ENCODE measurements at places on chromosomes 2 and 18.

- DNase-seq, result no peak
Observed at GRCh38 chr18:9531791-9532410, 56.6 kb downstream of the RALBP1 start.

- DNase-seq, result peak; percentile 55
Observed at GRCh38 chr2:176553685-176554100, 284.5 kb downstream of the MTX2 start.

- no peak for DNase-seq
Observed at GRCh38 chr2:121202541-121203310, 82.3 kb downstream of the TFCP2L1 start.

- DNase-seq, result no peak
Observed at GRCh38 chr2:46818141-46818621, 97.4 kb downstream of the MCFD2 start.

DNA sequence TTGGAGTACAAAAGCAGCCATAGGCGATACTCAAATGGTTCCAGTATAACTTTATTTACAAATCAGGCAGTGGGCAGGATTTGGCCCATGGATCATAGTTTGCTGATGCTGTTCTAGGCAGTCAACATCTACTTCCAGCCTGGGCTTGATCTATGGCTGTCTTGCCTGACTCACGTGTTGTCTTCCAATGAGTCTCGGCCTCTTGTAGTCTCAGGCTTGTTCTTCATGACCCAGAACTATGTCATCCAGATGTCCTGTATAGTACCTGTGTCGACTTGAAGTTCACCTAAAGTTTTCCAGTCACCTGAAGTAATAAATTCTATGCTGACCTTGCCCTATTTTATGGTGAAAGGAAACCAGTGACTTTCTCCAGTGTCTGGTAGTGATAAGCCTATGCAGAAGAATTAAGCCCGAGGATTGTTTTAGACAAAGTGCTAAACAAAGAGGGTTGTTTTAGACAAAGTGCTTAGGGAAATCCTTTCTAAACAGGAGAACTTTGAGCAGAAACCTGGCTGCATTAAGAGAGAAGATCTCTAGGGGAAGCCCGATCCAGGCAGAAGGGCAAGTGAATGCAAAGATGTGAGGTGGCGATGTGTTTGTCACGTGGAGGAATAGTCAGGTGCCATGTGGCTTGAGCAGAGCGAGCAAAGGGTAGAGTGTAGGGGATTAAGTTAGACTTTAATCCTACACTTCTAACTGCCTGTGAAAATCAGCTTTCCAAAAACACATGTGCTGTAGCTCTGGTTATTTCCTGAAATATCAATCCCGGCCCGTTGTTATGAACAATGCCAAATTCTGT lies 8.5 kb upstream of the THNSL2 start:
- DNase-seq, result no peak

GRCh38 chr2:142536492-142536891 lies 341.0 kb upstream of the KYNU start:
- DNase-seq, result no peak

DNA sequence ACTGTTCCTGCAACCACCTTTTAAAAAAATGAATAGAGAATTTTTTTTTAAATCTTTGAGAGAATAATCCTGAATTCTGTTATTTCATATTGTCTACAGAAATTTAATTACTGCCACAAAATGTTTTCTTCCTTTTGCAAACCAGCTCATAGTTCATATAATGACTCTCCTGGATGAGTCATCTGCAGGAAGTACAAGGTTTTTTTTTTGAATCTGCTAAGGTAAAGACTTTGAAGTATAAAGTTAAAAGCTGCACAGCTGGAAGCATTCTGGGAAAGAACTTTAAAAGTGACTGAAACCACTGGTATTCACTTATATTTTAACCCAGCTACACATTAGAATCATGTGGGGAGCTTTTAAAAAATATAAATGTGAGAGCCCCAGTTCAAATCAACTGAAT lies 25.4 kb downstream of the SESTD1 start:
- DNase-seq, result peak; percentile 30

DNA sequence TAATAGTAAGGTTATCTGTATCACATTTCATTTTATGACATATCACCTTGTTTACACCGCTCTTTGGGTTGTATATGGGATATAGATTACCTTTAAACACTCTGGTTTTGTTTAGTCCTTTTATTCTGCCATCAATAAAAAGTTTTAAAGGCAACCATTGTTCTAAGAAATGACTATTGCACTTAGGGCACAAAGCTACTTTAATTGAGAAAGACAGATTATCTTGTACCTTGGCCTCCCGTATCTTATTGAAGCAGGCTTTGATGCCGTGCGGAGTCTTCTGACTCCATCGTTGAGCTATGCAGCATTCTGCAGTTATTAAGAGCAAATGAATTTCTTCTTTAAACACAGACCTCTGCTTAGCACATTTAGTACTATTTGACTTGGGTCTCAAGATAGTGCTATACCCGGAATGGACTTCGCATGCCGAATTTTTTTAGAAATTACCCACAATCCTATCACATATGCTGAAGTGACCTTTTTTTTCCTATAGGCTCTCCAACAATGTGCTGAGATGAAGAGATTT lies 16.7 kb downstream of the PKDCC start:
- no peak for DNase-seq

DNA sequence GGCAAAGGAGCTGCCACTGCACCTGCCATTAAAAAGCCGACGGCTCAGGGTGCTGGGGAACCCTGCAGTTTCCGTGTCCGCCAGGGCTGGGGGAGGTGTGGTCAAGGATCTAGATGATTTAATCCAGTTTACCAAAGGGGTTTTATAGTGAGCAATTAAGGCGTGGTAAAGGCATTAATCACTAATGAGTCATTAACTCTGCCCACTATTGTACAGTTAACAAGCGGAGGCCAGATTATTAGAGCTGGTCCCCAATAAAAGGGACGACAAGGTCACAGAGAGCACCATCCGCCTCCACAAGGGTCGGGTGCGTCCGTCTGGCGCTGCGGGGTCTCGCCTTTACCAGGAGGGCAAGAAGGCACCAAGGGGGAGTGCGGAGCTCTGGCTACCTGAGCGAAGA lies 9.6 kb downstream of the RAX start:
- no peak for DNase-seq

GRCh38 chr18:70160073-70160678 lies 45.3 kb downstream of the RTTN start:
- DNase-seq, result no peak

- no peak for DNase-seq
Observed at GRCh38 chr2:65220432-65221131, 7.0 kb upstream of the ACTR2 start.

DNA sequence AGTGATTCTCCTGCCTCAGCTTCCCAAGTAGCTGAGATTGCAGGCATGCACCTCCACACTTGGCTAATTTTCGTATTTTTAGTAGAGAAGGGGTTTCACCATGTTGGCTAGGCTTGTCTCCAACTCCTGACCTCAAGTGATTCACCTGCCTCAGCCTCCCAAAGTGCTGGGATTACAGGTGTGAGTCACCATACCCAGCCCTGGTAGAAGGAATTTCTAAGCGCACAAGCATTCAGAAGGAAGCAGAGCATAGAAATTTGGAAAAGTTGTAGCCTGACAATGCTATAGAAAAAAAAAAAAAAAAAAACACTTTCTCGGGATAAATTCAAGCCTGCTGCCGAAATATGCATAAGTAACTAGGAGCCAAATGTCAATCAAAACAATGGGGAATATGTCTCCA lies 249.4 kb downstream of the GRB14 start:
- no peak for DNase-seq

DNA sequence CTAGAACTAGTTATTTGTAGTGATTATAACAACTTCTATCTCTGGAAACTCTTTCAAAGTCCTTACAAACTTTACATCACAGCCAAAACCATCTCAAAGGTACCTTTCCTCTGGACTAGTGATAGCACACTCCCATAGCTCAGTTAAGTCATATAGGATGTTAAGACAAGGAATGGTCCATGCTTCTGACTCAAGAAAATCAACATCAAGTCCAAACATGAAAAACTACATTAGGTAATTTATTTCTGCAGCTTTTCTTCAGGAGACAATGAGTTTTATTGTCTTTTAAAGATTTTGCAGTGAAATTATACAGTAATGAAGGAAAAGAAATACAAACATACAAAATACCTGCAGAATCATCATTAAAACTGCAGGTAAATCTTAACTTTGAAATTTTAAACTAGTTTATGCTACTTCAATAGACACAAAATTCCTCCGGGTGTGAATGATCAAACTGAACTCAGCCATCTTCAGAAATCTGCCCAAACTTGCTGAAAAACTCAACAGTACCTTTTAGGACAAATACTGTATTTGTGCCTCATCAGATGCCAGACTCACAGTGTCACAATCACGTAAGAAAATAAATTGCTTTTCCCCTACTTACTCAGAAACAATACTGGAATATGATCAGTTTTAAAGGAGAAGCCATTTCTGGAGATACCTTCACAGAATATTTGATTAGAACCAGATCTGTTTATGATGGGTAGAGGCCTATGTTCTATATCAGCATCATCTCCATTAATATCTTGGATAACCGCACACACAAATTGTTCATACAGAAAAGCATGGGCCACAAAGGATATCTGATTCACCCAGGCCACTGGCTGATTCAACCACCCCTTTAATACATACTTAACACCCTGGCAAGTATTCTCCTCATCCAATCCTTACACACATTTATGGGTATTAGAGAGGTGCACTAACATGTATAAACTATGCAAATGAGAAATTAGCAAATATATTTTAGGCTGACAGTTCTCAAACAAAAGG lies 2.6 kb downstream of the TMEM131 start:
- peak; percentile 48 for DNase-seq

DNA sequence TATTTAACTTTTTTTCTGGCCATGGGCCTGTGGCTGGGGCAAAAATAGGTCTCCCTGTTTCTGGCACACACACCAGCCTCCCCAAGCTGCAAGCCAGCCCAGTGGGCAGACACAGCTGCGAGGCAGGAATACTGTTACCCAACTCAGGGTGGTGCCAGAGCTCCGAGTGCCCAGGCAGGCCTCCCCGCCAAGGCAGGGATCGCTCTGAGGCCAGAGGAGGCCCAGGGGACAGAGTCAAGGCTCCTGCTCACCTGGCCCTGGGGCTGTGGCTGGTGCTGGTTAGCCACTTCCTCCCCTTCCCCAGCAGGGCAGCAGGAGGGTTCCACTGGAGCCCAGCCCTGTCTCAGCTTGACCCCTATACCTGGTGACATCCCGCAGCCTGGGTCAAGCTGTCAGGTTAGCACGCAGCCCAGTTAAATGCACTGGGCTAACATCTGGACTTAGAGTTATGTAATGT lies 67.1 kb upstream of the EPAS1 start:
- DNase-seq, result no peak

- no peak for DNase-seq
Observed at GRCh38 chr2:1230155-1230893, 182.9 kb upstream of the TPO start.

GRCh38 chr2:163701399-163702195 lies 34.2 kb downstream of the FIGN start:
- no peak for DNase-seq

DNA sequence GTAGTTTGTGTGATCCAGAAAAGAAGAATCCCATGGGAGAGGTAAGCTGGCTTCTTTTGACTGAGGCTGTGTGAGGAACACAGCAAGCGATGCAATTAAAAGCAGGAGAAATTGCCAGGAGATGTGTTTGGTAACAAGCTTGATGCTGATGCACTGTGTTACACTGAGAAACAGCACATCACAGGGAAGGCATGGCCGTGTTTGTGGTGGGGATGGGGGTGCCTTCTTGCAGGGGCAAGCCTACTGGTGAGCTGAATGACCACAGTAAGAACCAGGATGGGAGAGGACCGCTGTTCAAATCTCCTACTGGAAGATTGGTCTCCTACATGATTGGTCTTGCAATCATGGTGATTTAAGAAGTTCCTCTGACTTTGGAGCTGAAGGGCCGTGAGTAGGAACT lies 477.7 kb upstream of the HS6ST1 start:
- DNase-seq, result no peak

DNA sequence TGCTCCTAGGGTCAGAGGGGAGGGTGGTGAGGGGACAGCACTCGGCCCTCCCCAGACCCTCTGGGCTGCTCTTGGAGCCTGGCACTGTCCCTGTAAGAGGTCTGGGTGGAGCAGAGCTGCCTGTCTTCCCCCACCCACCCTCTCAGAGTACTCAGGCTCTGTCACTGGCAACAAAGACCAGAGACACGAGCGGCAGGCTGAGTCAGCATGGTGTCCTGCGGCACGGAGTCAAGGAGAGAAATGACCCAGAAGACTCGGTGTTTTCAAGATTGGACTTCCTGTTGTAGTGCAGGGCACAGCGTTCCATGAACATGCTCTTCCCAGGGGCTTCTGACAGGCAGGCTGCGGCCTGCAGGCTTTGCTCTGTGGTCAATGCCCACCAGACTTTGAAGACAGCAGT lies 19.9 kb downstream of the SIGLEC15 start:
- no peak for DNase-seq

- peak; percentile 87 for DNase-seq
Observed at GRCh38 chr2:40371525-40372282, 80.2 kb downstream of the SLC8A1 start.

GRCh38 chr18:68376926-68377325 lies 338.0 kb downstream of the TMX3 start:
- DNase-seq, result no peak

GRCh38 chr2:174635776-174636404 lies 38.3 kb upstream of the WIPF1 start:
- peak; percentile 71 for DNase-seq

GRCh38 chr2:218859988-218860831 lies 605 bp downstream of the WNT6 start:
- no peak for DNase-seq

DNA sequence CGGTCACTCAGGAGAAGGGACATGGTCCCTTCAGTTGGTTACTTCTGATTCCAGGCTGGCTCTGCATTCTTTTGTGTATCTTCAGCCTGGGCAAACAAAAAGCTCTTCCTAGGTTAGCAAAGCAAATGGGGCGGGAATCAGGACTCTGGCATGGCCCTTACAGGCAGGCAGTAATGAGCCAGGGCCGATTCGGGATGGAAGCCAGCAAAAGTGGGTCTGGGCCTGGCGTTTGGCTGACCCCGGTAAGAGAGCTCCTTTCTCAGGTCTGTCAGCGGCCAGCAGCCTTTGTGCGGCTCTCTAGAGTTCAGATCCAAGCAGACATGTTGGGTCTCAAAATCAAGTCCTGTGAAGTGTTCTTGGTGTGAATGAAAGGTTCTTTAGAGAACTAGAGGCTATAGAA lies 81.5 kb upstream of the EML6 start:
- DNase-seq, result no peak

DNA sequence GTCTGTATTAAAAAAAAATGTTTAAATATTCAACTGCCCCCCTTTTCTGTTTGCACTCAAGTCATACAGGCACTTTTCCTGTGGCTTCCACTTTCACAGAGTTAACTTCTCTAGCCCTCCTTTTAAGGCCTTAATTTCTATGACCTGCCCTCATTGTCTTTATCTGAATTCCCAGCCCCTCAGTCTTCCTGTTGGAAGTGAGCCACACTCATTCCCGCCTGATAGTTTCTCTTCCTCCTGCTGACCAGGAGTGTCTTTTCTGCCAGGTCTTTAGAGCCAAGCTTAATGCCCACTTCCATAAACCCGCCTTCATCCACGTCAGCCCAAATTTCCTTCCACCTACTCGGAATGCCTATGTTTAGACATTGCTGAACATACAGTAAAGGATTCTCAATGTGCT lies 10.5 kb downstream of the COPS8 start:
- no peak for DNase-seq

- no peak for DNase-seq
Observed at GRCh38 chr18:43800584-43800983, 523.3 kb upstream of the SYT4 start.

GRCh38 chr18:63887424-63887823 lies at the start of gene SERPINB2:
Gene SERPINB2 (plus strand): TSS chr18:63887705. CDS start chr18:63891445, 3,740 bp downstream.
- peak; percentile 28 for DNase-seq

GRCh38 chr2:203547356-203547755 lies 12.3 kb upstream of the RAPH1 start:
- no peak for DNase-seq

- DNase-seq, result peak; percentile 87
Observed at GRCh38 chr2:205947621-205948495, 138.1 kb downstream of the INO80D start.

Data from LHCN-M2 (cell line).